Activated CD4-positive, CD25-positive, alpha-beta regulatory T cell (primary cell): ENCODE measurements at places on chromosomes 3 and 15.
A peak's percentile ranks its signal among the peaks of the same experiment; 100 is the strongest.

DNA sequence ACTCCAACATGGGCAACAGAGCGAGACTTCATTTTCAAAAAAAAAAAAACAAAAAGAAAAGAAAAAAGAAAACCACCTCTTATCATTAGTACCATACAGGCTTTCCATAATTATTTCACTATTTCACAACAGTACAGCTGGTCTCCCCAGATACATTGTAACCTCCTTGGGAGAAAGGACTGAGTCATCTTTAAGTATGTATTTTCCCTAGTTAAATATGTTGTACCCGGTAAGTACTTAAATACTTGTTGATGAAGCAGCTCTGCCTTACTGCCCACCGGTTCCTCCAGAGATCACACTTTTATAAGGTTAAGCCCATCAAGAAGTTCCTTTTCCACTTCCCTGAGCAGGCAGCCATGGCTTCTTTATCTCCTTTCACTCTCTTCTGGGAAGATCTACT is 789.5 kb upstream of the CFAP20DC start:
- DNase-seq, result no peak

DNA sequence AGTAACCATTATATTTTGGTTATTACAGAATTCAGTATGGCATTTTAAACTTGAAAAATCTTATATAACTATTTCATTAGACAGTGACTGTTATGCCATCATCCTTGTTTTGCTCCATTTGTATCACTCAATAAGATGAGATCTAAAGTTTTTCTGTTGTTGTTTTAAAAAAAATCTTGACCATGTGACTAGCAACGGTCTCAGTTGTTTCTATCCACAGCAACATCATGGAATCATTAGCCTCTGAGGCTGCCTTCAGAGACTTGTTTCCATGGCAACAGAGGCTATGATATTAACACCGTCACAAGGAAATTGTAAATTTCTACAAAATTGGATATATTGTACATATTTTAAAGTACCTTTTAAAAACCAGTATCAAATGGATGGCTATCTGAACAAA is 129.8 kb downstream of the DLG1 start:
- no peak for DNase-seq

DNA sequence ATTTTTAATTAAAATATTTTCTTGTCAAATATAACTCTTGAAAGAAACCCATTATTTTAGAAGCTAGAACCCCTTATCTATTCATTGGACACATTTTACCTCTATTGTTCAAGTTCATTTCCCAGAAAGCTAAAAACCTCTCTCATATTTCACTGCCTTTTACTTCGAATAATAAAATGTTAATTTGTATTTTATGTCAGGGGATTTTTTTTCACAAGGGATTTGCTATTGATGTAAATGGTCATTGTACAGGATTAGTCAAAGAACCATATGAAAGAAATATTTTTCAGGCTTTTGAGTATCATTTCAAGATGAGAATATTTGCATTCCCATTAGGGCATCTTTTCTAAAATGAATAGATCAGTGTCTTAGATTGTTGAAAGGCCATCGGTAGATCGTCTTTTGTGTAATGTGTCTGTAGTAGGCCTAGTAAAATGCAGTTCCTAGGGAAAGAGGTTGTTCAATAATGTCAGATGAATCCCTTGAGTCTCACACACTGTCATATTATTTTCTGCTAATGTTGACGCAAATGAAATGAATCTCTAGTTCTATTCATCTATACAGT is 114.5 kb downstream of the ROBO1 start:
- DNase-seq, result no peak

DNA sequence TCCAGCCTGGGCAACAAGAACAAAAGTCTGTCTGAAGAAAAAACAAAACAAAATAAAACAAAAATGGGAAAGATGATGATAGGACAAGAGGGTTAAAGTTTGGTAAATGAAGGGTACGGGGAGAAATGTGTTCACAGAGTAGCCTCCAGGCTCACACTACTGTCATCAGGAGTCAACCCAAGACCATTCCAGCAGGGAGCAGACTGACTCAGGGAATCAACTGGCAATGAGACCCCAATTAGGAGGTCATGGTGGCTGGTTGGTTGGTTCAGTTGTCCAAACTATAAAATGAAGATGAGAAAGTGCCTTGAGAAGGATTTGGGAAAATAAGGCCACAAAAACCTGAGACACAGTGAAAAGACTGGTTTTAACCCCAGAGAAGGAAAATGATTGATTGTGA is 51.8 kb downstream of the KLHL6 start:
- DNase-seq, result no peak

- DNase-seq, result no peak
Measured at GRCh38 chr3:25907081-25907480, 117.2 kb downstream of the OXSM start.

GRCh38 chr3:18369551-18370185 is 55.5 kb downstream of the SATB1 start:
- no peak for DNase-seq

DNA sequence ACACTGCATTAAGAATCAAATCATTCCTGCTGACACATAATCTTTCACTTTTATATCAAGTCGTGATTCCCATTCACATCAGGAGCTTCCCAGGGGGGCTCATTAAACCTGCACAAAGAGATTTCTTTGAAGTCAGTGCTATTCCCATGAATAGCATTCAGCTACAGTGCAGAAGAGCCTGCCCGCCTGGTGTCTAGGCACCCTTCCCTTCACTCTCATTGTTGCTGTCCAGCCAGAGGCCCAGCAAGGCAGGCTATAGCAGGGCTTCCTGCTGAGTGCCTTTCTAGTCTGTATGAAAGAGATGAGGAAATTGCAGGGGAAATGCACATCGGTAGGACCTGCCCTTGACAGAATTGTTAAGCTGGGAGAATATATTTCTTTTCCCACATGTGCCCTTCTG is 4.5 kb upstream of the GJD2 start:
- DNase-seq, result no peak

DNA sequence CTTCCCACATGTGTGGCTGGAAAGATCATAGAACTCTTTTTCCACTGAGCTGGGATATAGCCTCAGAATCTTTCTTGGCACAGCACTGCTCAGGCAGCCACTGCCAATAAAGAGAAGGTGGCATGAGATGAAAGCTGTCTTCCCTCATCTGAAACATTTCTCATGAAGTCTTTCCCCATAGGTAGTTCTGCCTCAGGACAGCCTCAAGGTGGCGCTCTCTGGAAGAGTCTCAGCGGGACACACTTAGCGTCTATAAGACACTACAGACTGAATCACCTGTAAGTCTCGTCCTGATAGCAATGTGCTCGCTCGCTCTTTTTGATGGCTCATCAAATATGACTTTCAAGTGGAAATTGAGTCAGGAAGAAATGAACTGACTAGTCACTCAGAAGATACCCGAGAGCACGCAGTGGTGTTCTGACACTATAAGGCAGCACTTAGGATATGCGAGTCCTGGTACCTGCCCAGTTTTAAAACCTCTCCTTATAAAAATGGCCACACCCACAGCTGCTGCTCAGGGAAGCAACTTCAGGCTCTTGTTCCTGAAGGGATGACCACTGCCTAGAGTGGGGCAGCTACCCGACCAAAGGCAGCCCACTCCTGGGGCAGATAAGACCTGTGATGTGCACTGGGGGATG is 269.5 kb downstream of the SUCLG2 start:
- no peak for DNase-seq

DNA sequence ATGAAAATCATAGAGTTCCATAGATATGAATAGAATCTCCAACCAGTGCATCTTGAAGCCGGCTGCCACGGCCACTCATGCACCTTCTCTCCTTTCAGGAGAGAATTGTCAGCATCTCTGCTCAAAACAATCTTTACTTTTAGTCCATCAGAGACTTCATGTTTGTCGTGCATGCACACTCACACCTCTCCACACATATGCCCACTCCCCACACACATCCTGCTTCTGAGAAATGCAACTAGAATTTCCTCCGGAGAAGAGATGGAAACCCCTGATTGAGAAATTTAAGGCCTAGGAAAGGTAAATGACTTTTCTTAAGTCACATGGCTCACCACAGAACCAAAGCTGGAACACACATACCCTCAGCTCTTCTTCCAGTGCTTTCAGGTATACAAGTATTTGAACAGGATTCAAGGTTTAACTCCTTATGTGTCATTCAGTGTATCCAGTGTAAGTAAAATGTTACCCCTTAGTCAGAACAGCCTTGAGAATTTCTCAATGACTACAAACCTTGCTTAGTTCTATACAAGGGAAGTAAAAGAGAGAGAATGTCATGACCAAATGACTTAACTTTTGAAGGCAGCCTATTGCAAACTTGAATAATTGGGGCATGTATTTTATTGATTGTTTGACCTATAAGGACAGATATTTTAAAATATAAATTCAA is 69.1 kb upstream of the TSEN2 start:
- no peak for DNase-seq

DNA sequence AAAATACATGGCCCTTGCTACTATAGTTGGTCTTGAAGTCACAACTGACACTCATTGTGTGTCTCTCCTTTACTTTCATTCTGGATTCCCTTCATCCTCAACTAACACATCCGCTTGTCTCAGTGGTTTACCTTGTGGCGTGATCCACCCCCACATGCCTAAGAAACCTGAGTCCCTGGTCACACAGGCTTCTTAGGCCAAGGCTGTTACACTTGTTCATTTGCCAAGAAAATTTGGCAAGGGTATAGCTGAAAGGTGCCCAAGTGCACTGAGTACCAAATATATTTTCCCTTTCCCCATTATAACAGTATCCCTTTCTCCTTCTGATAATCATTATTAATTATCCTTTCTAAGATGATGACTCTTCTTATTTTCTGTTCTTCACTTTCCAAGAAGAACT is 207.6 kb upstream of the STAC start:
- no peak for DNase-seq

- no peak for DNase-seq
Measured at GRCh38 chr3:95350049-95350448, 1287.2 kb downstream of the NSUN3 start.

DNA sequence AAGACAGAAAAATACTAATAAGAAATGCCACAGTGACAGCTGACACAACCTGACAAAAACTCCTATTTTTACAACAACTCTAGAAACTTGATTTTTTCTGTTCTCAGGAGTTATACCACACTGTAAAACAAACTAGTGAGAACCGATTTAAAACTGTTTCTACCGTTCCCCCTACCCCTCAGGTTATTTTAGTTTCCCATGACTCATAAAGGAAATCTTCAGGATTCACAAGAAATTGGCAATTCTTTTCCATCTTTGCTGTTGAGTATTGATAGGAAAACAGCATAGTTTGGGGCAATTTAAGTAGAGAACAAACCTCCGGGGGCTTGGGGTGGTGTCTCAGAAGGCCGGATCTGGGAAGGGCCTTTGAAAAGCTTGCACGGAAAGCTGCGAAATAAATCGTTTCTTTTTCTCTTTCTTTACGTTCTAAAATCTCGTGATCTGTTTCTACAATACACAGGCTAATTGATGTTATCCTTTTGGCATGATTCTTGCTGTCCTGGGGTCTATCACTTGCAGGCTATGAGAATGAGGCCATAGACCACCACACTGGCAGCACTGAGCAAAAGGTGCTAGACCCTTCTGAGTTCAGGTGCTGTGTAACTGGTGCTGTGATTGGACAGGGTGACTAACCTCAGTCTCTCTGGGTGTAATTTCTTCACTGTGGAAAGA is 89.3 kb downstream of the LPP start:
- no peak for DNase-seq

DNA sequence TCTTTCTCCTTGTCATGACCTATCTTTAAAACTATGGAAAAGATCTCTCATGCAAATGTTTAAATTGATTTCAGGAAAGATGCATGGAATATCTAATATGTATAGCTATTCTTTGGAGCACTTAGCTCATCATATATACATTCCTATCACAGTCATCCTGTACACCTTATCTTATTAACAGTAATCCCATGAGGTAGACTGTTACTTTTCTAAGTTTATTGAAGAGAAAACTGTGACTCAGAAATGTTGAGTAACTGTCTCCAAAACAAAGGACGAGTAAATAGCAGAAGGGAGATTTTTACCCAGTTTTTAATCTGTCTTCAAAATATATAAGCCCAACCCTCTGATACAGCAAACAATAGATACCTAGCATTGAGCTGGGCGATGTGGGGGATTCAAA is 308.3 kb downstream of the GAP43 start:
- DNase-seq, result no peak

DNA sequence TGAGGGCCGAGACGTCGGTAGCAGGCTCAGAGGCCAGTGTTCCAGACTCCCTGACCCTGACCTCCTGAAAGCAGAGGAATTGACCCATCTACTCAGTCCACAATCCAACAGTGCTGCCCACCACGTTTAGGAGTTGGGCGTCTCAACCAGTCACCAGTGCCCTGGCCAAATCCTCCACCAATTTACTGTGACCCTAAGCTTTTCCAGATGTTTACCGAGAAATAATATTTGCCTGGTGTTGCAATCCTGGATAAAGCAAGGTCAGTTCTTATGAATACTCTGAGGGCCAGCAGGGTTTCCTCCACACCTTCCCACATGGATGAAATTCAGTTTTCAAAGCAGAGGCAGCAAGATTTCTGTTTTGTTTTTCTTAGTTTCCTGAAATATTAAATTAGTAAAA is 7.5 kb upstream of the APOD start:
- no peak for DNase-seq

DNA sequence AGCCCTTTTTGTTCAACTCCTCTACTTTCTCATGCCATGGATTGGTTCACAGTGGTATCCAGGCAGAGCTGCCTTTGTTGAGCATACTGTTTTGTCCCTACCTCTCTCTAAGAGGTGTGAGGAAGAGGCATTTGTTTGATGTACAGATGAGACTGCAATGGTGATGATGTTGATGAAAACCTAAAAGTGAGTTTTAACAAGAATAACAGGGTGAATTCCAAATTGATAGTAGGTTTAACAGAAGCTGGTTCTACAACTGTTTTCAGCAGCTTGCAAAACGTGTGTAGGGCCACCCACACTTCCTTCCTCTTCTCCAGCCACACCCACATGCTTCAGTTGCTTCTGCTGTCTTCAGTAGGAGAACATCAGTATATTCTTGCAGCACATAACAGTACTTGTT is 10.2 kb downstream of the SNRK start:
- DNase-seq, result peak; percentile 22

GRCh38 chr3:108951820-108952501 is 1.7 kb downstream of the GUCA1C start:
- DNase-seq, result no peak

DNA sequence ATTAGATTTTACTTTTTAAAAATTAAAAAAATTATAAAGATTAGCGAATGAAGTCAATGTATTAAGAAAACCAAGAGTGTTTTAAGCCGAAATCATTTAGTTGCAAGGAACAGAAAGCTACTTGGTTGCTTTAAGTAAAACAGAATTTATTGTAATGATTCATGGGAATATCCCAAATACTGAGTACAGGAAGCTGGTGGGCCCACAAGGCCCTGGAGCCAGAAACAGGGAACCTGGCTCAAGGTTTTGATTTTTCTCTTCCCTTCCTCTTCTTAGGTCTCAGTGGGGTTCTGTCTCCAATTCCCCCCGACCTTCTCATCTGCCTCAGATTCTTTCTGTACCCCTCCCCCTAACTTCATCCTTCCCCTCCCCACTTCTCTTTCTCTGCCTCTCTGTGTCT is 229.0 kb downstream of the TLE3 start:
- no peak for DNase-seq

DNA sequence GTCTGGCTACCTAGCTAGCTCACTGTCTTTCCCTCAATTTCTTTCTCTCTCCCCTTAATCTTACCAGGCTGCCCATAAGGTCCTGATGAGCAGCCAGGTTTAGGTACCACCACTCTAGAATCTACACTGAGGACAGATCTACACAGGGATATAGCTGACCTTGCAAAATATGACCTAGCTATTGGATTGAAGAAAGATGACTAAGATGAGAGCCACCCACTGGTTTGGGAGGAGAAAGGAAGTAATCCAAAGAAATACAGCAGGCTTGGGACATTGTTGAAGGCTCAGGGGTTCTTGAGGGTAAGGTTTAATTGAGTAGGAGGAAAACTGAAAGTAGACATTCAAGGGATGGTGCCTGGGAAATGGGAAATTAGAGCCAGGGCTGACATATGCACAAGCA is 142.0 kb upstream of the TMC3 start:
- no peak for DNase-seq
